H54 (cell line): ENCODE measurements at places on chromosomes 2 and 18.

DNA sequence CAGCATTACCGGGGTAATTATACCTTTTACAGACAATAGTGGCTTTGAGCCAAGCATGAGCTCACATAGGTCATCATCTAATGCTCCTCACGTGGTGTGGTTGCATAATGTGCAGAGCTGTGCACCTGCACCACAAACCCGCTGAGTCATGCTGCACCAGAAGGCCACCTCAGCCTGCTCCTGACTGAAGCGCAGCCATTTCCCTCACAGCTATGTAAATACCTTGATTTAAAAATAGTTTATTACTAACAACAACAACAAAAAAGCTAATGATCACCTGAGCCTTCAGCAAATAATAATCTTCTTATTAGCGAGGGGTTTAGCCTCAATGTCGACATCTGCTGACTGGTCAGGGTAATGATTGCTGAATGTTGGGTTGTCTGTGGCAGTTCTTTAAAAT, 238.8 kb downstream of the MBD5 start:
- no peak for DNase-seq

GRCh38 chr2:70984576-70985282, 6.3 kb downstream of the ANKRD53 start:
- DNase-seq = no peak

- no peak for DNase-seq
Measured at GRCh38 chr18:46013484-46014189, 46.5 kb upstream of the EPG5 start.

GRCh38 chr2:163044114-163044513, 205.5 kb upstream of the KCNH7 start:
- no peak for DNase-seq

DNA sequence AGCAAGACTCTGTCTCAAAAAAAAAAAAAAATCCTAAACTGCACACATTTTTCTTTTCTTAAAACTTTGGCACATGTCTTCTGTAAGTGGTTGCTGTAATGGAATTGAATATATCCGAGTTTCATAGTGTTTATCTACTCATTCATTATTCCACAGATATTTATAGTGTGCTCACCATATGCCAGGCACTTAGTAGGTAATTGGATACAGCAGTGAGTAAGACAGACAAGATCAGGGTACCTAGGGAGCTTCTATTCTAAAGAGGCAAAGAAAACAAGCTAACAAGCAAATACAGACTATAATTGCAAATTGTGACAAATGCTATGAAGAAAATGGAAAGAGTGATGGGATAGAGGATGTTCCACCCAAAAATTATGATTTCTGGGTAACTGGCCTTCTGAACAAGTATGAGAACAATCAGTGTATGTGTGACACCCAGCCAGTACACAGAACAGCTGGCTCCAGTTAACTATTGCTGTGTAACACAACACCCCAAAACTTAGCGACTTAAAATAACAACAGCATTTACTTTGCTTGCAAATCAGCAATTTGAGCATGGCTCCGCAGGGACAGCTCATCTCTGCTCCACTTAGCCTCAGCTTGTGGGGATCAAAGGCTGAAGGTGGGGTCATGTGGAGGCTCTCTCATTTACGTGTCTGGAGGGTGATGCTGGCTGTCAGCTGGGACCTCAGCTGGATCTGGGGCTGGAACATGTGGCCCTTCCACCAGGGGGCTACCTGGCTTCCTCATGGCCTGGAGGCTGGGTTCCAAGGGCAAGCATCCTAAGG, 224.9 kb downstream of the INSIG2 start:
- DNase-seq = no peak

GRCh38 chr2:205405194-205405593, 277.1 kb upstream of the NRP2 start:
- DNase-seq = no peak

DNA sequence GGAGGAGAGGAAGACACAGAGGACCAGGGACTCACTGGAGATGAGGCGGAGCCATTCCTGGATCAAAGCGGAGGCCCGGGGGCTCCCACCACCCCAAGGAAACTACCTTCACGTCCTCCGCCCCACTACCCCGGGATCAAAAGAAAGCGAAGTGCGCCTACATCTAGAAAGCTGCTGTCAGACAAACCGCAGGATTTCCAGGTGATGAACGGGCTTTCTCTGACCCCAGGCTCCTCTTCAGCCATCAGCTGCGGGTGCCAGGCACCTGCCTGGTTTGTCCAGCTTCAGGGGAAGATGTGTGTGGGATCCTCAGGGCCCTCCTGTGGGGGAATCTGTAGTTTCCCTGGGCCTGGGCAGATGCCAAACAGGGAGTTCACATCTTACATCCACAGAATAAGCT, 60.4 kb downstream of the DYSF start:
- DNase-seq = no peak

- DNase-seq = no peak
Measured at GRCh38 chr2:135227386-135227785, 175.3 kb downstream of the RAB3GAP1 start.

GRCh38 chr2:203871371-203871983, 3.9 kb downstream of the CTLA4 start:
- DNase-seq = no peak

- DNase-seq = no peak
Measured at GRCh38 chr18:24071029-24071428, 56.5 kb downstream of the TTC39C start.

GRCh38 chr18:79578396-79579260, 101.0 kb upstream of the CTDP1 start:
- DNase-seq = no peak

- DNase-seq = no peak
Measured at GRCh38 chr2:142865924-142866323, 11.5 kb upstream of the KYNU start.

- DNase-seq = no peak
Measured at GRCh38 chr2:170354388-170354787, 176.4 kb downstream of the MYO3B start.

DNA sequence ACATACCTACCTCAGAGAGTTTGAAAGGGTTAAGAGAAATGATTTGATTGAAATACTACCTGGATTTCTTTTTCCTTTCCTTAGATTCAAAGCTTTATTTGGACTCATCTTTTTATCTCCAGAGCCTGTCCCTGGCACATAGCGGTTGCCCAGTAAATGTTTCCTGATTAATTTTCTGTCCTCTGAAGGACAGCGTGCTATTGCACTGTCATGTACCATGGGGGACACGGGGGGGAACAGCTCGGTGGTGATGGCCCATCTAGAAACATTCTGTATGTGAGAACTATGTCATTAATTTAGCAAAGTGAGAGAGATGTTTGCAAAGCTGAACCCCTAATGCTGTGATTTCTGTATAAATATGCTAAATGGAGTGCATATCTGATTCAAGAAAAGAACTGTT, 26.4 kb upstream of the CABYR start:
- no peak for DNase-seq

DNA sequence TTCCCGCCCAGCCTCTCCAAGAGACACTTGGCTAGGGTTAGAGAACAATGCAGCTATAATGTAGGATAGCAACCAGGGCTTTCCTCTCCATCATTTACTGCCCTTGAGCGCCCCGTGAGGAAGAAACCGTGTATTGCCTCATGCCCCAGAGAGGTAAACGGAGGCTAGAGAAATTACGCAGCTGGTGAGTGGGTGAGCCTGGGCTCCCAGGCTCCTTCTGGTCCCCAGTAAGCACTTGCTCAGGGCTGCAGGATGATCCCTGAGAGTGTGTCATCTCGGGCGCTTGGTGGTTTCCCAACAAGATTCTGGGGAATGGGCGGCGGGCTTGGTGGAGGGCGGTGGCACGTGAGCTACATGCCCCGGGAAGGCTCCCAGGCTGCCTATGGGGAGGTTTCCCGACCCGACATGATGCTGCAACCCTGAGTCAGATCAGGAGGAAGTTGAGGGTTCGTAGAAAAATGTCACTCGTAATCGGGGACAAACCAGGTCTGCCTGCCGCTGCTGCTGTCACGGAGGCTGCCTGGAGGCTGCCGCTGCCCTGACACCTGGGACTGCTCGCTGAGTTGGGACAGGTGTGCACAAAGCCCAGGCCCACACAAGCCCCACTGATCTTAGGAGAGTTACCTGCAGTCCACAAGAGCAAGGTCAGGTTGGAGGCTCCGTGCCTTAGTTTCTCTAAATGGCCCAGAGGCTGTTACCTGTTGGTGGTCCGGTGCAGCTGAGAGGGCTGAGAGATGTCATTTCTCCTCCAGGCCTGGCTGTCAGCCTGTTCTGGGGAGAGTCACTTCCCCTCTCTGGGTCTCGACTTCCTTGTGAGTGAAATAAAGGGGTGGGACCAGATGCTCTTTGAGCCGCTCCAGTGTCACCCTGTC, at the start of gene GPR55:
Gene GPR55, minus strand, starts transcription at position 773 of the 872 bp plus-strand sequence. CDS start 14,280 bp downstream, outside the sequence.
- DNase-seq = no peak

DNA sequence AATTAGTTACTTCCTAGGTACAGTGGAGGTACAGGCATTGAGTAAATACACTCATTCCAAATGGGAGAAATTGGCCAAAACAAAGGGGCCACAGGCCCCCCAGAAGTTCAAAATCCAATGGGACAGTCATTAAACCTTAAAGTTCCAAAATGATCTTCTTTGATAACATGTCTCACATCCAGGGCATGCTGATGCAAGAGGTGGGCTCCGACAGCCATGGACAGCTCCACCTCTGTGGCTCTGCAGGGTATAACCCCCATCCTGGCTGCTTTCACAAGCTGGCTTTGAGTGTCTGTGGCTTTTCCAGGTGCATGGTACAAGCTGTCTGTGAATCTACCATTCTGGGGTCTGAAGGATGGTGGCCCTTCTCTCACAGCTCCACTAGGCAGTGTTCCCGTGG, 488.7 kb downstream of the DCDC2C start:
- no peak for DNase-seq

DNA sequence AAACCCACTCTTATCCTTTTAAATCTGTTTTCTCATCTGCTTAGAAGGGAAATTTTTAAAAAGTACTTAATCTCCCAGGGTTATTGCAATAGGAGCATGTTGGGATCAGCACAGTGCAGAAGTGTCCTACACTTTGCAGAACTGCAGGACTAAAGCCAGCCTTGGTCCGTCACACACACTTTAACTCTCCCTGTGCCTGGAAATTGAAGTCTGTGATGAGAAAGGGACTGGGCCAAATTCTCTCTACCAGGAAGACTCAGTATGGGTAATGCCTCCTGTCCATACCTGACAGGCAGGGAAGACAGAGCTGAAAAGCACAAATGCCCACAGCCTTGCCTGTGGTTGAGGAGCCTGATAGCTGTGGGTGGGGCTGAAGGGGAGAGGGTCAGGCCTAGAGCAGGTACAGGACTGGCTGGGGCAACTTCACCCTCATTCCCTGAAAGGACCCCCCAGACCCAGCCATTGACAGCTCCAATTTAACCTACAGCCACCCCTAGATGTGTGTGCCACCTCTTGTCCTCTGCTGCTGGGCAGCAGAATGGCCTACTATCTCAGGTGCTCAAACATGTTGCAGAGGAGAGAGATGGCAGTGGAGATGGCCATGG, 377.2 kb upstream of the KLHL29 start:
- no peak for DNase-seq

DNA sequence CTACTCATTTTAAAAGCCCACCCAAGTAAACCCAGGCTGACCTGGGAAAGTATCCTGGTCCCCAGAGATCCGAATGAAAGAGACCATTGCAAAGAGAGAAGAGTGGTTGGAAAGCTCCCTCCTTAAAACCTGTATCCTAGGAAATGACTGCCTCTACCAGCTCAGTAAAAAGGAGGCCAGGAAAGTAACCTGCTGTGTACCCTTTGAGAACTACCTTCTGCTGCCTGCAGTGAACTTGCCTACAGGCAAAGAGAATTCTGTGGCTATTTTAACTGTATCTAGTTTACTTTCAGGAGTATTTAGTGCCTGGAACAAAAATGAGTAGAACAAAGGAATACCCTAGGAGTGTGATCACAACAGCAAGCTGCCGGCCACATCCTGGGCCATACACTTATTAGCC, 641.7 kb upstream of the NRXN1 start:
- no peak for DNase-seq

- no peak for DNase-seq
Measured at GRCh38 chr2:120439637-120440384, 93.9 kb downstream of the INHBB start.
